ENCODE measurements at places on chromosomes 4 and X.

GRCh38 chr4:133146574-133147241 lies 2.4 kb upstream of the PCDH10 start:
- no peak for DNase-seq

GRCh38 chr4:138734746-138735145 lies 280.8 kb upstream of the NOCT start:
- DNase-seq: no peak

- no peak for DNase-seq
Observed at GRCh38 chr4:67575232-67576058, 16.9 kb downstream of the STAP1 start.

DNA sequence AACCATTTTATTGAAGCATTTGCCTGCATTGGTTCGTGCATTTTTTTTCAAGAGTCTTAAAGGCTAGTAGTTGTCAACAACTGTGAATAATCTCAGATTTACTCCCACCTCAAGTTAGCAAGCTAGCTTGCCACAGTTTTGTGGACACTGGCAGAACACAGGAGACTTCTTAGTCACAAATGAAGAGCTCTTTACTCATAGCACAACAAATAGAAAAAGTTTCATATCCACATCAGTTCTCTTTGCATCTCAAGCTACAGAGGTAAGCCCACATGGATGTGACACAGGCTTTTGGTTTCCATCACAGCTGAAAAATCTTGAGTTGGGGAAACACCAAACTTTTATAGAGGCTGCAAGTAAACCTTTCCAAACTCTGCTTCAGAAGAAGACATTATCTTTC lies 2315.7 kb upstream of the TENM3 start:
- DNase-seq: no peak

DNA sequence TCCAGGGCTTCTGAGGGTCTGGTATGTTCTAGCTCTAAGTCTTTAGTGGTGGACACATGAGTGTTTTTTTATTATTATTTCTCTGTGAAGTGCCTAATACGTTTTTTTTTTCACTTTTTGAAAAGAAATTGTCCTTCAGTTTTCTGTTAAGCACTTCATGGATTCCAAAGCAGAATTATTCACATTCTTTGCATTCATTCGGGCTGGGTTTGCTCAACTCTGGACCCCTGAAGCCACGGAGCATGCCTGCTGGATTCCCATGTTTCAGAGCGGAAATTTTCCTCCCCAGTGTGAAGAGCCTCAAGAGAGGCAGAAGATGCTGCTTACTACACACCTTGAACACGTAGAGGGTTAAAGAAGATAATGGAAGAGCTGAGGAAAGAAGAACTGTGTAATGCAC lies 107.5 kb downstream of the EGF start:
- no peak for DNase-seq

- DNase-seq: no peak
Observed at GRCh38 chr4:3421470-3421869, 20.3 kb upstream of the HGFAC start.

GRCh38 chrX:11555759-11556158 lies 110.0 kb downstream of the ARHGAP6 start:
- DNase-seq: no peak

DNA sequence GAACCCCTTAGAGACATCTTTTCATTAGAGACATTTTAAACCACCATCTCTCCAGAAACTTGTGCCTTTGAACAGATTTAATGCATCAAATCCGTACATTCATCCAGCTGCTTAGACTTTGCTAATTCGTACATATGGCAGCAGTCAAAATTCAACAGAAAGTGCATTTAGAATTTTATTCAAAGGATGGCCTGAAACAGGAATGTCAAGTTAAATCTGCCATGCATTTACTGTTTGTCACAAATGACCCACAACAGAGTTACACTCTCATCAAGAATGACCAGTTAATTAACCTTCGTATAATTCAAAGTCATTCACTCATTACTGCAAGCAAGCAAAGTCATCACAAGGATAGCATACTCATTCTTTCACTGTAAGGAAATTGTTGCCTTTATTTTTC lies 284.3 kb downstream of the SLC7A11 start:
- no peak for DNase-seq
